A549 treated with Mapracorat at 1 μM for 4 hours (cell line): ENCODE measurements at places on chromosomes 6 and 20. TPM values are rescaled to one million over a fixed set of nuclear protein-coding genes. Genes with fewer than 3 reads are reported as not detected.

The TNXB gene
- total RNA-seq, result 0.32 to 0.76 TPM (median 0.50 TPM) in 5 replicates

The SLC35D3 gene
- 0.05 to 0.14 TPM (median 0.12 TPM) in 3 of 5 replicates, not detected in the others for total RNA-seq

The MACROD2 gene
- 0.29 to 0.75 TPM (median 0.58 TPM) in 5 replicates for total RNA-seq

The VSX1 gene
- total RNA-seq, result 0.77 to 1.5 TPM (median 0.89 TPM) in 5 replicates

The FOXQ1 gene
- 3.5 to 5.5 TPM (median 5.2 TPM) in 5 replicates for total RNA-seq

The INSM1 gene
- not detected in 5 replicates for total RNA-seq
